ENCODE measurements at places on chromosomes 5 and 9.

- DNase-seq = no peak
Observed at GRCh38 chr5:114700823-114701222, 339.0 kb downstream of the KCNN2 start.

GRCh38 chr5:38284384-38284783, 26.0 kb downstream of the EGFLAM start:
- DNase-seq = no peak

- no peak for DNase-seq
Observed at GRCh38 chr5:163653526-163653925, 148.1 kb downstream of the MAT2B start.

- DNase-seq = no peak
Observed at GRCh38 chr5:1325191-1325741, 19.6 kb downstream of the CLPTM1L start.

GRCh38 chr9:69175486-69175885, 1.4 kb downstream of the TJP2 start:
- no peak for DNase-seq

GRCh38 chr5:54876-55569, 36.9 kb upstream of the PLEKHG4B start:
- no peak for DNase-seq

GRCh38 chr9:982394-983230, 6.2 kb downstream of the DMRT3 start:
- DNase-seq = no peak

- DNase-seq = no peak
Observed at GRCh38 chr5:96203761-96204160, 229.3 kb downstream of the PCSK1 start.

DNA sequence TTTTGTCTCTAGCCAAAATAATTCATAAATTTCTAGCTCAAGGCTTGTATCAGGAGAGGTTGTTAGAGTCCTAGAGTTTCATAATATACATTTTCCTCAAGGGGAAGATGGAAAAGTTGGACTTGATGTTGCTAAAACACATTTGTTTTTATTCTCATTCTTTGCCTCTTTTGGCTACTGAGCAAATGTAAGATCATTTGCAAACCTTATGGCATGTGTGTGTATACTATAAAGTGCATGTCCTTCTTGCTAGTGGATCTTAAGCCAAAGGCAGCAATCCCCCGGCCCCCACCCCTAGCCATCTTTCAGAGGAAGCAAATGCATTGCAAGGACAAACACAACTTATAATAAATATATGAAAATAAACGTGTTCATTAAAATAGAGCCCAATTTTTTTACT, 43.0 kb downstream of the ADAMTSL1 start:
- no peak for DNase-seq

- no peak for DNase-seq
Observed at GRCh38 chr5:139593716-139594319, 32.7 kb downstream of the UBE2D2 start.

GRCh38 chr5:86625148-86625547, 7.4 kb downstream of the COX7C start:
- no peak for DNase-seq

Measured in activated CD8-positive, alpha-beta memory T cell treated with anti-CD3 and anti-CD28 coated beads for 1 hour (primary cell).